Fibroblast of the aortic adventitia (primary cell): ENCODE measurements at places on chromosomes 11 and 22. TPM values are rescaled to one million over a fixed set of nuclear protein-coding genes. Genes with fewer than 3 reads are reported as not detected.

IGSF22 gene
- total RNA-seq, result not detected in 2 replicates

TBX10 gene
- not detected in 2 replicates for total RNA-seq

CCND1 gene
- 344 and 770 TPM in 2 replicates for total RNA-seq

OR1S2 gene
- not detected in 2 replicates for total RNA-seq

MUC6 gene
- under 0.01 TPM in 1 of 2 replicates, not detected in the other for total RNA-seq

CTSW gene
- not detected in 2 replicates for total RNA-seq

DNAJB7 gene
- not detected in 2 replicates for total RNA-seq

SLC22A8 gene
- total RNA-seq, result not detected in 2 replicates

CSF2RB gene
- total RNA-seq, result 0.81 and 0.98 TPM in 2 replicates

NRIP3 gene
- 4.3 and 21.3 TPM in 2 replicates for total RNA-seq

MPZL3 gene
- 0.41 and 0.45 TPM in 2 replicates for total RNA-seq

OR5T1 gene
- total RNA-seq, result not detected in 2 replicates

ZP1 gene
- total RNA-seq, result not detected in 2 replicates

OR52I2 gene
- total RNA-seq, result not detected in 2 replicates

SLC22A25 gene
- not detected in 2 replicates for total RNA-seq

PITPNM1 gene
- 9.2 and 24.0 TPM in 2 replicates for total RNA-seq

SLC37A2 gene
- 0.08 and 0.63 TPM in 2 replicates for total RNA-seq

PGA3 gene
- total RNA-seq, result 0.18 TPM in 1 of 2 replicates, not detected in the other

IL17REL gene
- total RNA-seq, result not detected in 2 replicates

PGM2L1 gene
- total RNA-seq, result 4.2 and 4.3 TPM in 2 replicates

HYLS1 gene
- 3.1 and 15.3 TPM in 2 replicates for total RNA-seq

KCNE3 gene
- 0.18 and 5.9 TPM in 2 replicates for total RNA-seq

ALX4 gene
- not detected in 2 replicates for total RNA-seq

GSTP1 gene
- 172 and 538 TPM in 2 replicates for total RNA-seq

FOSL1 gene
- total RNA-seq, result 11.4 and 73.9 TPM in 2 replicates

RBM14 gene
- total RNA-seq, result 11.4 and 26.9 TPM in 2 replicates

RASL10A gene
- not detected in 2 replicates for total RNA-seq
